ENCODE measurements at places on chromosomes 2 and 18. TPM values are rescaled to one million over a fixed set of nuclear protein-coding genes. Genes with fewer than 3 reads are reported as not detected.

GRCh38 chr2:179174240-179174639 is 90.4 kb downstream of the SESTD1 start:
- no peak for DNase-seq

DNA sequence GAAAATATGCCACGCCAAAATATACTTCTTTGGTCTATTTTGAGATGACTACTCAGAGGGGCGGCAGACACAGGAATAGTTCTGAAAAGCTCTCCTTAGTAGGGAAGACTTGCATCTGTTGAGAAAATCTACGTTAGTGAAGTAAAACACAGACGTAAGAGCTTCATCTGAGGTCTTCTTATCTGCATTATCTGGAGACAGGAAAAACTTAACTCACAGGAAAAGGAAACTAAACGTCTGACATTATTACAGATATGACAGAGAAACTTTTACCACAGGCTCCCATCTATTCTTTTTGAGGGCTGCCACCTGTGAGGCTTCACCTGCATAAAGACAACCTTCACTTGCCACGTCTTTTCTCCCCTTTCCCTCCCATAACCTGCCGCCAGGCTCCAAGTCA is 1295.7 kb downstream of the LRP1B start:
- no peak for DNase-seq

- no peak for DNase-seq
Measured at GRCh38 chr2:158239271-158239670, 137.6 kb downstream of the UPP2 start.

The AGXT gene
- not detected for total RNA-seq

The PGAP1 gene
- total RNA-seq = 65.5 TPM

The AQP12A gene
- total RNA-seq = not detected

GRCh38 chr2:111055735-111056134 is 65.0 kb upstream of the BCL2L11 start:
- DNase-seq = no peak

The ANKRD30B gene
- total RNA-seq = not detected

DNA sequence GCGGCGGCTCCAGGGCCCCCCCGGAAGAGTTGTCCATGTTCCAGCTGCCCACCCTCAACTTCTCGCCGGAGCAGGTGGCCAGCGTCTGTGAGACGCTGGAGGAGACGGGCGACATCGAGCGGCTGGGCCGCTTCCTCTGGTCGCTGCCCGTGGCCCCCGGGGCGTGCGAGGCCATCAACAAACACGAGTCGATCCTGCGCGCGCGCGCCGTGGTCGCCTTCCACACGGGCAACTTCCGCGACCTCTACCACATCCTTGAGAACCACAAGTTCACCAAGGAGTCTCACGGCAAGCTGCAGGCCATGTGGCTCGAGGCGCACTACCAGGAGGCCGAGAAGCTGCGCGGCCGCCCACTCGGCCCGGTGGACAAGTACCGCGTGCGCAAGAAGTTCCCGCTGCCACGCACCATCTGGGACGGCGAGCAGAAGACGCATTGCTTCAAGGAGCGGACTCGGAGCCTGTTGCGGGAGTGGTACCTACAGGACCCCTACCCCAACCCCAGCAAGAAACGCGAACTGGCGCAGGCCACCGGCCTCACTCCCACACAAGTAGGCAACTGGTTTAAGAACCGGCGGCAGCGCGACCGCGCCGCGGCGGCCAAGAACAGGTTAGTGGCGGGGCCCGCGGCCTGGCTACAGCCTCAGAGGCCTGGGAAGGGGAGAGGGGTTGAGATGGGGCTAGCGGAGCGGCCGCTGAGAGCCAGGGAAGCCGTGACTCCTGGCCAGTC is 965 bp downstream of the SIX3 start:
- DNase-seq = peak; percentile 55

DNA sequence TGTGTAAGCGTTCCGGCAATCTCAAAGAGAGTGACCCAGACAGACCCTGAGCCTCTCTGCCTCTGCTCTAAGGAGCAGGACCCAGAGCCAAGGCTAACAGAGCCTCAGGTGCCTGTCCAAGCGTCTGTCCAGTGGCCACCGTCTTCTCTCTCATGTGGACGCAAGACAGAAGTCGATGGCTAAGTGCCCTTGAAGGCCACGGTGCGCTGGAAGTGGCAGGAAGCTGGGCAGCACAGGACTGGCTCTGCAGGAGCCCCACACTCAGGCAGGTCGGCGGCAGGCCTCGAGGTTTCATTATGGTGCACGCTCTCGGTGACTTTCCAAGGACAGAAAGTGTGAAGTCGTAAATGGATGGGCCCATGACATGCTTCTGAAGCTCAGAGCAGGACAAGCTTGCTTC is 49.1 kb downstream of the HDAC4 start:
- DNase-seq = no peak

- no peak for DNase-seq
Measured at GRCh38 chr2:10405448-10405847, 42.7 kb downstream of the ODC1 start.

- no peak for DNase-seq
Measured at GRCh38 chr2:184413221-184413620, 185.1 kb upstream of the ZNF804A start.

GRCh38 chr2:223047260-223047761 is 4.7 kb upstream of the KCNE4 start:
- no peak for DNase-seq

GRCh38 chr18:778194-778927 is 33.7 kb downstream of the YES1 start:
- DNase-seq = no peak

DNA sequence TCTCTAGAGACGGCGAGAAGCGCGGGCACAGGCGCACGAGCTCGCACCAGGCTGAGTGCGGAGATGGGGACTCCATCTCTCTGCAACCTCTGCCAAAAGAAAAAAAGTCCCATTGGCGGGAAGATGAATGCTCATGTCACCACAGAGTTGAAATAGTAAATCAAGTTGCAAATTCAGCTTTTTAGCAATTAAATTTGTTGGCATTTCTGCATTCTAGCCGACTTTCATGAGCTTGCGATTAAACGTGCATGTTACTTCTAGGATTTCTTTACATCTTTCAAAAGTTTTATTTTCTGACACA is 588 bp downstream of the CHAC2 start:
- DNase-seq = no peak

The OLA1 gene
- total RNA-seq = 186 TPM

- DNase-seq = no peak
Measured at GRCh38 chr2:227415538-227416424, 28.0 kb upstream of the SCYGR1 start.

DNA sequence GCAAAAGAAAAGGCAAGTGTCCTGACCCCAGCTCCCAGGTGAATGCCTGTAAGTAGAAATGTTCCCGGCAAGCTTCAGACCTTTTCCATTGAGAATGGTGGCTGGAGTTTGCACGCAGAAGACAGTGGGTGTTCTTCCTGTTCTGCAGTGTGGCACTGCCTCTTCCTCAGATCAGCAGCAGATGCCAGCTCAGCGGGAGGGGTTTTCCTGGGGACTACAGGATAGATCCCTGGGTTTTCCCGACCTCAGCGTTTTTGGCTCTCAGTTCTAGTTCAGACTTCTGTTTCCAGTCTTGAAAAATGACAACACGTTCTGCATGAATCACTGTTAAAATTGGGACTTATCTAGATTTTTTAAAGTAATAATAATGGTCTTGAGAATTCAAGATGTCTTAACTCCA is 39.2 kb downstream of the GRHL1 start:
- no peak for DNase-seq

DNA sequence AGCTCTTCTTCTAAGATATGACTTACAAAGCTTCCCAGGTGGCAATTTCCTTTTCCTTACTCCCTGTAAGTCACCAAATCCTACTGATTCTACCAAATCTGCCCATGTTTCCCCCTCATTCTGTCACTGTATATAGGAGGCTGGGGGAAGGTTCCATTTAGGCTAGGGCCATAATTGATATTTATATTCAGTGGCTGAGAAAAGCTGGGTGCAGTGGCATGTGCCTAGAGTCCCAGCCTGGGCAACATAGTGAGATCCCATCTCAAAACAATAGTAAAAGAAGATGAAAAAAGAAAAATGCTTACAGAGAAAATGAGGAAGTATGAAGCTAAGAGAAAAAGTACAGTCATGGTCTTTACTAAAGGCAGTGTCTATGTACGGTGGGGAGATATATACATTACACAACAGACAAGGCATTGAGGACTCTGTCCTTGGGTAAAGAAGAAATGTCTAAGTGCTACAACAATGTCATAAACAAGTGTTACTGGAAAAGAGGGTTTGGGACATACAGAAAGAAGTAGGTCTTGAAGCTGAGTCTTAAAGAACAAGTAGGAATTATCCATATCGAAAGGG is 4.8 kb downstream of the CWC22 start:
- DNase-seq = no peak

The ANKRD53 gene
- not detected for total RNA-seq

The ICA1L gene
- 27.5 TPM for total RNA-seq

DNA sequence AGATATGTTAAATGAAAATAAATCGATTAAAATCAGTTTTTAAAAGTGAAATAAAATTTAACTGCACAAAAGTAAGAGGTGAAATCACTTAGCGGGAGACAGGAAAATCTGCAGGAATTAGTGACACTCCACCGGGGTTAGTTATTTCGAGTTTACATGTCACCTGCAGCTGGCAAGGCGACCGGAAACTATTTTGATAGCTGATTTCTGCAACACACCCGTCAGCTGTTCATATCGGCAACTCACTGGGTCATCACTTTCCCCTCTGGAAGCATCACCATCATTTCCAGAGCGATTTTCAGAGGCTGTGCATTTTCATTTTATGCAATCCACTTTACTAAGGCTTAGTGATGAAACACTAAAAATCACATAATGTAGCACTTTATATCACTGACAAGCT is 52.9 kb downstream of the PXDN start:
- no peak for DNase-seq

DNA sequence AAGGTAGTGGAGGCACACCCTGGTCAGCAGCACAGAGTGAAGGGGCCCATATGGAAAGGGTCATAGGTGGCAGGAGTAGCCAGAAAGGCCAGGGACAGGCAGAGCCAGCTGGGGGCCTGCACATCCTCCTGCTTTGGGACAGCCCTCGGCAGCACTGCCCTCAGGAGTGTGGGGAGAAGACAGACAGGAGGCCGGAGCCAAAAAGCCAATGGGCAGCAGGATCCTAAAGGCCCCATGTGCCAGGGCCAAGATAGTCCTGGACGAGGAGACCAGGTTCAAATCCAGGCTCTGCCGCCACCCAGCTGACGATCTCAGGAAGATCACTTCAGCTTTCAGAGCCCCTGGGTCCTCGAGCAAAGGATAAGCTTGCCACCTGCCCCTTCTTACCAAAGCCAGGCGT is 220.1 kb downstream of the TMEM163 start:
- no peak for DNase-seq

The REG3G gene
- total RNA-seq = not detected

DNA sequence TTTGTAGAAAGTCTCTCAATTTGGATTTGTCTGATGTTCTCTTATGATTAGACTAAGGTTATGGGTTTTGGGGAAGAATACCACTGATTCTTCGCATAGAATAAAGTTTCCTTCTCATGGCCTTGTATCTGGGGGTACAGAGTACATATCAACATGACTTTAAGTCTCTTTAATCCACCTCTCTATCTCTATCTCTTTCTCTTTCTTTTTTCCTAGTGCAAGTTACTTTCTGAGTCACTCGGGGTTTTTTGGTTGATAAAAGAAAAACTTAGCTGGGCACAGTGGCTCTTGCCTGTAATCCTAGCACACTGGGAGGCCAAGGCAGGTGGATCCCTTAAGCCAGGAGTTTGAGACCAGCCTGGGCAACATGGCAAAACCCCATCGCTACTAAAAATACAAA is 100.1 kb upstream of the MAP4K3 start:
- DNase-seq = no peak

GRCh38 chr18:77063260-77063659 is 69.3 kb downstream of the MBP start:
- DNase-seq = no peak

DNA sequence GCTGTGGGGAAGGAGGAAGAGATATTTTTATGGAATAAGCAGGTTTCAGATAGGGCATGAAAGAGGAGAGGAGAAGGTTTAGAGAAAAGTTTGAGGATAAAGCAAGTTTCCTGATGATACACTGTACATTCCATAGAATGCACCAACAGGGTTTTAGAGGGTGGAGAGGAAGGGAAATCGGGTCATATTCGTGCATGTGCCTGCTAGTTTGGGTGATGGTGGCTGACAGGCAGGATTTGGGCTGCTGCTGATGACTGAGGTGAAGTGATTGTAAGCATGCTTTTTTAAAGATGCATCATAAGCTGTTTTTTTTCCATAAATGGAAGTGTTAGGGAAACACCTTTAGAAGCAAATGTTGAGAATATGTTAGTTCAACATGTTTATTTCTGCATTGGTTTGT is 68.8 kb downstream of the PMAIP1 start:
- DNase-seq = no peak

DNA sequence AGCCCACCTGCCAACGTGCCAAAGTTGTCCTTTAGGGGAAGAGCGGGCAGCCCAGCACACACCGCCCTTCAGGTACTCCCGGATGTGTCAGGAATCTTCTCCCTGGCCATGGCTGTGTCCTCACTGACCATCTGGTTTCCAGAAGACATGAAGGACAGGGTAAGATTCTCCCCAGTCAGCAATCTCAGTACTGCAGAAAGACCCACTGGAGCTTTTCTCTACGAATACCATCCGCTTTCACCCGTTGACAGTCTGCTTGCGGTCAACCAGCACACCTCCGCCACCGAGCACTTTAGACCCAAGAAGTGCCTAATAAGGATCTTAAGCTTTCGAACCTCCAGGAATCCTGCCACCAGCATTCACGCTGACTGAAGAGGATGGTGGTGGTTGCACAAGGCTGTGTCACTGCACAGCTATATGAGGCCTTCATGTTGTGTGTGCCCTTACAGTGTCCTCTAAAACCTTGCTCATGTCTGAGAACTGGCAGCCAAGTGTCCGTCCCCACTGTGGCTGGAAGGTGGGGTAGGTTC is 42.7 kb upstream of the ITM2C start:
- no peak for DNase-seq

DNA sequence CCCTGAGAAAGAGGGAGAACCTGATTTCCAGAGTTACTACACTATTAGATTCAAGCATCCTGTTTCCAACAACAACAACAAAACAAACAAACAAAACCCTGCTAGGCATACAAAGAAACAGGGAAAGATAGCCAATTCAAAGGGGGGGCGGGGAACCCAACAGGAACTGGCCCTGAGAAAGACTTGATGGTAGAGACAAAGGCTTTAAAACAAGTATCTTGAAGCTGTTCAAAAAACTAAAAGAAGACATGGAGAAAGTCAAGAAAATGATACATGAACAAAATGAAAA is 147.1 kb downstream of the THADA start:
- peak; percentile 30 for DNase-seq

The CD207 gene
- total RNA-seq = not detected

The EVX2 gene
- total RNA-seq = not detected

GRCh38 chr2:169275696-169276444 is 86.5 kb downstream of the LRP2 start:
- DNase-seq = no peak

GRCh38 chr2:227816507-227817294 is 3.1 kb downstream of the CCL20 start:
- DNase-seq = no peak
